ENCODE measurements at places on chromosomes 1 and 21. TPM values are rescaled to one million over a fixed set of nuclear protein-coding genes. Genes with fewer than 3 reads are reported as not detected.

GRCh38 chr1:209641832-209642172 lies 10.4 kb downstream of the LAMB3 start:
- no peak for DNase-seq

SLAMF8 gene
- polyA plus RNA-seq = not detected

RNF187 gene
- polyA plus RNA-seq = 41.3 TPM

DNA sequence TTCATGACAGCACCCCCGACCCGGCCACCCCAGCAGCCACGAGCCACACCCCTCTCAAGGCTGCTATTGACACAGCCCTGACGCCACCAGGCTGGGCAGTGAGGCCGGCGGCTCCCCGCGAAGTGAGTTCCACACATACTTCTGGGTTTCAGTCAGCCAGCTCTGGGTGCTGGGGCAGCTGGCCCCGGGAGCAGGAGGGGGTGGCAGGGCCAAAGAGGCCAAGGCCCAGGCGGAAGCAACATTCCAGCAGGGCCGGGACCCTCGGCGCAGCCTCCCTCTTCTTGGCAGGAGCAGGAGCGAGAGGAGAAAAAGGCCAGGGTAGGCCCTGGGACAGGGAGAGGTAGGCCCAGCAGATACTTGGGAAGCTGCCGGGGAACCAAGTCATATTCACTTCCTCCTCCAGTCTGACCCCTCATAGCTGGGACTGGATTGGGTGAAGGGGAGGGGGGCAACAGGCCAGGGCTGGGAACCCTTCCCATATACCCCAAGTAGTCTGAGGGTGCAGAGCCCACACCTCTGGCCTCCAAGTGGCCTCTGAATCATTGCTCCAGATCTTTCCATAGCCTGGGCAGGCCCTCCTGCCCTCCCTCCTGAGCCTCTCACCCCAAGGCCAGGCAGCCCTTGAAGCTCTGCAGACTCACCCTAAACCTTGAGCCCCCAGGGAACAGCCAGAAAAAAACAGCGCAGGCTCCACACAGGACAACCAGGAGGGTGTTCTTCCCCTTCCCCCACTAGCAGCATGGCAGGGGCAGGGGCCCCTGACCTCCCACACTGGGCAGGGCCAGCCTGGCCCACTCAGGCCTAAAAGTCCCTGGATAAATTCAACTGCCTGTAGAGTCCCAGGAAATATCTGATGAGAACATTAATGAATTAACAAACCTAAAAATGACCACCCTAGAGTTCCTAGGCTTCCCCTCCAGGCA lies 5.7 kb downstream of the HSPG2 start:
- DNase-seq = peak; percentile 91

GRCh38 chr1:190262538-190262937 lies 215.1 kb downstream of the BRINP3 start:
- DNase-seq = no peak
